A549 treated with CORT108297 at 1 μM for 4 hours (cell line): ENCODE measurements at places on chromosomes 7 and 10. TPM values are rescaled to one million over a fixed set of nuclear protein-coding genes. Genes with fewer than 3 reads are reported as not detected.

Gene KDM7A
- 1.7 to 3.1 TPM (median 2.1 TPM) in 5 replicates for total RNA-seq

Gene ASB4
- 0.18 to 0.34 TPM (median 0.25 TPM) in 5 replicates for total RNA-seq

Gene GJD4
- total RNA-seq = 0.06 TPM in 1 of 5 replicates, not detected in the others

Gene CCDC186
- 3.7 to 6.2 TPM (median 5.9 TPM) in 5 replicates for total RNA-seq

Gene CPA1
- not detected in 5 replicates for total RNA-seq

Gene MUC12
- 15.1 to 20.6 TPM (median 20.0 TPM) in 5 replicates for total RNA-seq

Gene NFKB2
- total RNA-seq = 68.1 to 102 TPM (median 85.6 TPM) in 5 replicates

Gene SPDYE6
- total RNA-seq = not detected in 5 replicates

Gene HECTD2
- total RNA-seq = 3.0 to 4.4 TPM (median 3.8 TPM) in 5 replicates

Gene EBLN1
- 0.07 to 0.21 TPM in 2 of 5 replicates, not detected in the others for total RNA-seq

Gene PARD3
- total RNA-seq = 57.0 to 88.0 TPM (median 71.0 TPM) in 5 replicates

Gene FAM25C
- 0.53 to 3.3 TPM (median 1.4 TPM) in 4 of 5 replicates, not detected in the other for total RNA-seq

Gene ARHGAP21
- total RNA-seq = 38.8 to 59.5 TPM (median 49.8 TPM) in 5 replicates

Gene ABCA13
- total RNA-seq = 0.01 to 0.16 TPM (median 0.08 TPM) in 5 replicates

Gene FZD8
- 4.7 to 8.2 TPM (median 6.6 TPM) in 5 replicates for total RNA-seq

Gene PHF14
- total RNA-seq = 19.0 to 24.3 TPM (median 20.2 TPM) in 5 replicates
